ENCODE measurements at places on chromosomes 5 and 9. TPM values are rescaled to one million over a fixed set of nuclear protein-coding genes. Genes with fewer than 3 reads are reported as not detected.

Gene CCDC152
- total RNA-seq: 0.21 TPM

Gene PCBD2
- 7.3 TPM for total RNA-seq

Gene WWC1
- 27.7 TPM for total RNA-seq

Gene IFNA21
- total RNA-seq: not detected

Gene DOK3
- total RNA-seq: 0.68 TPM

Gene SAXO1
- under 0.01 TPM for total RNA-seq

Gene THBS4
- 1.00 TPM for total RNA-seq

Measured in nasal cavity respiratory epithelium epithelial cell of viscerocranial mucosa (primary cell).